CD4-positive, alpha-beta T cell treated with Interleukin-1 beta for 1 hour (primary cell): ENCODE measurements at places on chromosomes 16 and 17.

- no peak for DNase-seq
These were observed 10.2 kb downstream of the MAP3K14 start for GRCh38 chr17:45306623-45307022.

GRCh38 chr16:20860361-20860760 is 39.8 kb downstream of the DCUN1D3 start:
- DNase-seq: no peak

- DNase-seq: peak; percentile 92
These were observed 29.6 kb downstream of the ZNF778 start for GRCh38 chr16:89246903-89247733.

- DNase-seq: no peak
These were observed 85.1 kb upstream of the TBX2 start for GRCh38 chr17:61314368-61315078.

DNA sequence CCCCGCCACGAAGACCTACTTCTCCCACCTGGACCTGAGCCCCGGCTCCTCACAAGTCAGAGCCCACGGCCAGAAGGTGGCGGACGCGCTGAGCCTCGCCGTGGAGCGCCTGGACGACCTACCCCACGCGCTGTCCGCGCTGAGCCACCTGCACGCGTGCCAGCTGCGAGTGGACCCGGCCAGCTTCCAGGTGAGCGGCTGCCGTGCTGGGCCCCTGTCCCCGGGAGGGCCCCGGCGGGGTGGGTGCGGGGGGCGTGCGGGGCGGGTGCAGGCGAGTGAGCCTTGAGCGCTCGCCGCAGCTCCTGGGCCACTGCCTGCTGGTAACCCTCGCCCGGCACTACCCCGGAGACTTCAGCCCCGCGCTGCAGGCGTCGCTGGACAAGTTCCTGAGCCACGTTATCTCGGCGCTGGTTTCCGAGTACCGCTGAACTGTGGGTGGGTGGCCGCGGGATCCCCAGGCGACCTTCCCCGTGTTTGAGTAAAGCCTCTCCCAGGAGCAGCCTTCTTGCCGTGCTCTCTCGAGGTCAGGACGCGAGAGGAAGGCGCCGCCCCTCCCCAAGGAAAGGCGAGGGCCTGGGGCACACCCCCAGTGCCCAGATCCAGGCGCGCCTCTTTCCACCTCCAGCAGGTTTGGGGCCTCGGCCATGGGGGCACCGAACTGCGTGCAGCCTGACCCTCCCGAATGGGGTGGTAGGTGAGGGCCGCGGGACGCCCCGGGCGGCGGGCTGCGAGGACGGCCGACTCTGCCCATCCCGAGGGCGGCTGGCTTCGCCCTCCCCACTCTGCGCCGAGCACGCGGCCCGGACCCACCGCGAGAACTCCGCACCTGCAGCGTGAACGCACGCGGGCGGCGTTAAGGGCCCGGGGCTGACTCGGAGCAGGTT is 664 bp downstream of the HBQ1 start:
- DNase-seq: peak; percentile 80

DNA sequence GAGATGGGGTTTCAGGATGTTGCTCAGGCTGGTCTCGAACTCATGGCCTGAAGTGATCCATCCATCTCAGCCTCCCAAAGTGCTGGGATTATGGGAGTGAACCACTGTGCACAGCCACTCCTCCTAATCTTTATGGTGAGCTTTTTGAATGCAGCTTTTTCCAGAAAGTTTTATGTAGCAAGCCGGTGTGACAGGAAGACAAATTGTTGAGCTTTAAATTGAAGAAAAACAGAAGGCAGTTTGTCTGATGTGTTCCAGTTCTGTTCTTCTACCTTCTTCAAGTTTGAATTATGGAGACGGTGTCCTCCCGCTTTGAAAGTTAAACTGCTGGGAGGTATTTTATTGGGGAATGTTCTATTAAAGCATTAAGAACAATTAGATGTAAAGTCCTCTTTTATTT is 177.1 kb downstream of the SNX29 start:
- no peak for DNase-seq

GRCh38 chr16:27098366-27099049 is 31.8 kb downstream of the C16orf82 start:
- no peak for DNase-seq

- DNase-seq: no peak
These were observed 95.8 kb downstream of the TBC1D16 start for GRCh38 chr17:79939755-79940458.

DNA sequence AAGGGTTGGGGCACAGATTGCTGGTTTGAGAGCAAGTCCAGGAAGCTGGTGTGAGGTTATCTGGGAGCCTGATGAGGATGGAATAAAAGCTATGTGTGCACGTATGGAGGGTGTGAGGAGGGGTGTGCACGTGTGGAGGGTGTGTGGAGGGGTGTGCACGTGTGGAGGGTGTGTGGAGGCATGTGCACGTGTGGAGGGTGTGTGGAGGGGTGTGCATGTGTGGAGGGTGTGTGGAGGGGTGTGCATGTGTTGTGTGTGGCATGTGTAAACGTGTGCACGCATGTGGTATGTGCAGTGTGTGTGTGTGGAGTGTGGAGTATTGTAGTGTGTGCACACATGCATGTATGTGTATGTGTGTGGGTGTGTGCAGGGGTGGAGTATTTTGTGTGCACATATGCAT is 19.2 kb downstream of the RBFOX3 start:
- DNase-seq: no peak

GRCh38 chr16:11620243-11621003 is 33.7 kb upstream of the LITAF start:
- no peak for DNase-seq

DNA sequence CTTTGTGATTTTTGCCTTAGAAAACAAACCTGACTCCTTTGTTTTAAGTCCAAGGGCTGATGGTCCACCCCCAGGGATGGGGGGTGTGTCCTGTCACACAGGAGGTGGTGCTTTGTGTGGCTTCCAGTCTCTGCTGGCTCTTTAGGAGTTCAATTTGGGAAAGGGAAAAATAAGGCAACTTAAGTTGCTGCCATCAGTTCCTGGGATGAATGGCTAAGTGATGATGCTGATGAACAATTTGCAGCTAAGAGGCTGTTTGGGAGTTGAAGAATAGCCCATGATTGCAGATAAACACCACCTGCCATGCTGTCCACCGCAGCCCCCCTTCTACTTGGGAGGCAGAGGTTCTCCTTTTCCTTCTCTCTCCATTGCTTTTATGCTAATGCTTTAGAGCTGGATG is 40.2 kb downstream of the ARL4D start:
- no peak for DNase-seq

GRCh38 chr17:929586-929985 is 50.0 kb downstream of the NXN start:
- no peak for DNase-seq

DNA sequence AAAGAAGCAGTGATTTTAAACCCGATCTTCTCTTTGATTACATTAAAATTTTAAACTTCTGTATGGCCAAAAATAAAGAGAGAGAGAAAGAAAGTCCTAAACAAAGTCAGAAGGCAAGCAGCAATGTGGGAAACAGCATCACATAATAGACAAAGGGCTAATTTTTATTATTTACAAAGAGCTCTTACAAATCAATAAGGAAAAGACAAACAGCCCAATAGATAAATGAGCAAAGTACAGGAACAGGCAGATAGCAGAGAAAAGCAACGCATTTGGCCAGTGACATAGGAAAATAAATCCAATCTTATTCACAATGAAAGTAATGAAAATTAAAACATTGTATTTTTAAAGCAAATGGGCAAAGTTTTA is 93.1 kb downstream of the SALL1 start:
- DNase-seq: no peak

- DNase-seq: no peak
These were observed 46.6 kb upstream of the GSG1L start for GRCh38 chr16:28110074-28110473.

- DNase-seq: peak; percentile 26
These were observed 27.3 kb downstream of the STAT5A start for GRCh38 chr17:42315402-42316156.

- DNase-seq: peak; percentile 54
These were observed 56.7 kb downstream of the GRB7 start for GRCh38 chr17:39794249-39794970.

- DNase-seq: no peak
These were observed 44.3 kb downstream of the SLC6A2 start for GRCh38 chr16:55700067-55700466.

- no peak for DNase-seq
These were observed 325.3 kb downstream of the UTP18 start for GRCh38 chr17:51585514-51586104.

GRCh38 chr16:55955845-55956244 is 80.7 kb upstream of the CES5A start:
- DNase-seq: no peak

GRCh38 chr16:17416461-17417311 is 54.1 kb downstream of the XYLT1 start:
- peak; percentile 53 for DNase-seq

DNA sequence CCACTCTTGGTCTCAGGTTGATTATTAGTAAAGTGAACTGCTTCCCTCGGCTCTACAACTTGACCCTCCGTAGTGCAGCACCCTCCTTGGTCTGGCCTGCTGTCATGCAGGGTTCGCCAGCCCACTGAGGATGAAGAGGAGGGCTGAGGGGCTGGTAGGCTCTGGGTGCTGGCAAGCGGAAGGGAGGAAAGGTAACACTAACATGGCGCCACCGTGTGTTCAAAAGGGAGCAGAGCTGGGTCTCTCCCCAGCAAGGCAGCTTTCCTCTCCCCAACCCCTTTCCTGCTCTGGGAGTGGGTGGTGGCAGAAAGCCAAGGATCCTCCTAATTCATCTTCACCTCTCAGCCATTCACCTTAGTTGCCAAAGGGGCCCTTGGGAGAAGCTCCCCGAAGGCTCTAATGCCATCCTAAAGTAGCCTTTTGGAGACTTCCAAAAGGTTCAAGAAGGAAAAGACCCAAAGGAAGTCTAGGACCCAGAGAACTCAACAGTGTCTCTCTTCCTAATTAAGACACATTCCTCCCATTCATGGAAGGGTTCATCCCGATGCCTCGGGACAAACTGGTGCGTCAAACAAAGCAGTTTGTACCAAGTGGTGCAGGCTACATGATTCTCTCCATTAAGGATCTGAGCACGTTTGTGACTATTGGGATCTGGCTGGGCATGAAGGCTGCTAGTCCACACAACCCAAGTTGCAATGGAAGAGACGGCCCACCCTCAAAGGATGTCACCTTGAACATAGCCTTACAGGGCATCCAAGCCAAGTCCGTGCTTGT is 90.8 kb upstream of the TOB1 start:
- DNase-seq: peak; percentile 70

DNA sequence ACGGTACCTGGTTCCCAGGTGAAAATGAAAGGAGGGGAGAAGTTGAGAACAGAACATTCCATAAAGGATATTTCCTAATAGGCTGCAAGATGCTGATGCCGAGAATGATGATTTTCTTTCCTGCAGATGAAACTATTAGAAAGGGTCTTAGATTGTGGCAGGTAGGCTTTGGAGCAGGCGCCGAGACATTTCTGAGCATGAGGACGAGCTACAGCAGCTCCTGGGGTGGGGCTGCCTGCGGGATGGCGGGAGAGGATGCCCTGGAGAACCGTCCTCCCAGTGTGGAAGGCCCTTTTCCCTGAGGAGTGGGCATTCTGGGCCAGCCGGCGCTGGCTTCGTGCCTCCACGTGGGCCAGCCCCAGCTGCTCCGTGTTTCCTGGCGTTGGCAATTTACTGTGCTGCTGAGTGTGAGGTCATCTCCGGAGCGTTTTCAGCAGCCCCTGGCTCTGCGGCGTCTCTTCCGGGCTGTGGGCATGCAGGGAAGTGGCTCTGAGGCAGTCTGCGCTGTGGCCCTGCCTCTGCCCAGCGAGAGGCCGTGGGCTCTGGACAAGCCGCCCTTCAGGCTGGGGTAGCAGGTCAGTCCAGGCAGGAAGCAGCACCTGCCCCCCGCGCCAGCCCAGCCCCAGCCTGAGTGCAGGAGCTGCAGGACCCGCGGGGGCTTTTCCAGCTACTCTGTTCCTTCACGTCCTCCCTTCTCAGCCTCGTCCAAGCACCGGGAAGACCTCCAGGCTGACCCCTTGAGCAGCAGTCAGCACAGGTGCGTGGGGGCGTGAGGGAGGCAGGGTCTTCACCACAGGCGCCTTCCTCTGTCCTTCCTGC is 12.2 kb downstream of the ENGASE start:
- no peak for DNase-seq
